GM06990 (cell line): ENCODE measurements at places on chromosomes 6 and 20.
A peak's percentile ranks its signal among the peaks of the same experiment; 100 is the strongest.

DNA sequence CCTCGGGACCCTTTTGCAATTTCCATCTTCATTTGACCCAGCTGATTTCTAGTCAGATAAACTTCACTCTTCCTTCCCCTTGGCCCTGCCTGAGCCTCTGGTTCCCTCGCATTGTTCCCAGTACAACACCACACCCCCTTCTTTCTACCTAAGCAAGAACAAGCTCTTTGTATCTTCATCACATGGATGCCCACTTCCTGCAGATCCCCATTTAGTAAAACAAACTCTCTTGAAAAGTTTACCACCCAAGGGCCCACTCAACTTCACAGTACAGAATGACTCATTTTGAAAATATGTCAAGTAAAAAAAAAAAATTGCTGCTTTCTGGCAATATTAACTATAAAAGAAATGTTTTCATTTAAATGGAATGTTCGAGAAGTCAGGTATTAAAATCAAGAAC, 5.2 kb downstream of the FAXC start:
- no peak for DNase-seq

GRCh38 chr6:92667843-92668242, 751.5 kb downstream of the EPHA7 start:
- no peak for DNase-seq

GRCh38 chr6:150711584-150712504, 112.2 kb downstream of the PLEKHG1 start:
- no peak for DNase-seq

GRCh38 chr6:119676230-119676629, 326.7 kb upstream of the MAN1A1 start:
- DNase-seq = no peak

- no peak for DNase-seq
Observed at GRCh38 chr6:10970731-10971130, 73.4 kb downstream of the ELOVL2 start.

DNA sequence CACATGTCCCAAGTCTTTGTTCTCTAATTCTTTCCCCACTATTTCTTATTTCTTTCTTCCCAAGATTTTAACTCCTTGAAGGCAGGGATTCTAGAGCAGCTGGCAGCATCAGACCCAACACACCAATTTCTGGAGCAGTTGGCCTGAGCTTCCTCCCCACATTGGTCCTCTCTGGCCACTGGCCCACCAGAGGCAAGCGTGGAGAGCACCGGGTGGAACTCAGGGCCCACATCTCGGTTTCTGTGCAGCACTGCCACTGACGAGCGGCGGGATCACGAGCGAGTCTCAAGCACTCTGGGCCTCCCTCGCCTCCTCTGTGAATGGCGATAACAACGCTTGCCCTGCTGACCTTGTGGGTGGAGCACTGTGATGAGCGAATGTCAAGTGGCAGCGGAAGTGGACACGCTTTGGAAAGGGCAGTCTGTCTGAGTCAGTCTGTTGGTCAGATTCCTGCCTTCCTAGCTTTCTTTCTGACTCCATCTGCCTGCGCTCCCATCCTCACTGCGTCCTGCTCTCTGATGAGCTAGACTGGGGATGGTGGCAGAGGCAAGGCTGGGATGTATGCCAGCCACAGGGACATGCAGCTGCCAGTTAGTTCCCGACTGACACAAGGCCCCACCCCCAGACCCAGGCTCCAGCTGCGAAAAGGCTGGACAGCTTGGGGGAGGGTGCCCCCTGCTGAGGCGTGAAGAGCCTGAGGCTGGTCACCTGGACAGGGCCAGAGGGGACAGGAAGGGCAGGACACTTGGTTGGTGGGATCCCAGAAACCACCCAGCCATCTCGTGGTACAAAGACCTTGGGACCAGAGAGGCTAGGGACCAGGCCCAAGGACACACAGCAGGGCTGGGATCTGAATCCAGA, 4.5 kb upstream of the SPDEF start:
- DNase-seq = no peak

- DNase-seq = no peak
Observed at GRCh38 chr6:108748959-108749358, 99.3 kb upstream of the ARMC2 start.

DNA sequence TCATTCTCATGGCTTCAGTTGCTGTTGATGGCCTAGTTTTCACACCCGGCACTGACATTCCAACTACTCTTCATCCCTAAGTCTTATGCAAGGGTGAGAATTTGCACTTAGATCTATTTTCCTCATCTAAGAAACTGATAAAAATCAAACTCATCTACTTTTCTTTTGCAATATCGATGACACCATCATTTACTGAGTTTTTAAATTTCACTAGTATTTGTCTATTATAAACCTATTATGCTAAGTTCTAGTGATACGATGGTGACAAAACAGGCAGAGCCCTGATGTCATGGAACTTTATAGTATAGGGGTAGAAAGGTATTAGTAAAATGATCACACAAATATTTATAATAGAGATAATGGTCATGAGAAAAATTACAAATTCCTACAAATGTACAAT, 167.9 kb upstream of the CITED2 start:
- no peak for DNase-seq

DNA sequence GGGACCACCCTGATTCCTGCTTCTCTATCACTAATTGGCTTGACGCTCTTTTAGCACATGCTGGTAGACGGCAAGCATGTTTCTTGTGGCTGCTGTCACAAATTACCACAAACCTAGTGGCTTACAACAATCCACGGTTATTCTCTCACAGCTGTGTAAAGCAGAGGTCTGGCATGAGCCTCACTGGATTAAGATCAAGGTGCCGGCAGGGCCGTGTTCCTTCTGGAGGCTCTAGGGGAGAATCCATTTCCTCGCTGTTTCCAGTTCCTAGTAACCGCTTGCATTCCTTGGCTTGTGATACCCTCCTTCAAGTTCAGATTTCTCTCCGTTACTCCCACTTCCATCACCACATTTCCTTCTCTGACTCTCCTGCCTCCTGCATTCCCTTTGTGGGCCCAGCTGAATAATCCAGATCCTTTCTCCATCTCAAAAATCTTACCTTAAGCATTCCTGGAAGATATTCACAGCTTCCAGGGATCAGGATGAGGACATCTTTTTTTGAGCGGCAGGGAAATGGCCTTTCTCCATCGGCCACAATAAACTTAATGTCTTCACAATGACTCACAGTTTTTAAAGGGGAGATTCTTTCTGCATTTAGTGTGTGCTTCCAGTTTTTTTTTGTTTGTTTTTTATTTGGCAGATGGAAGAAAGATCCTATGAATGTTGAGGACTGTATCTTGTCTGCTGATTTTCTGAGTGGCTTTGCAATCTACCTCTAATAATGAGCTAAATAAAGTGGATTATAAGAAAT, 39.9 kb downstream of the BMP6 start:
- DNase-seq = no peak

GRCh38 chr6:121694389-121694788, 258.9 kb downstream of the GJA1 start:
- no peak for DNase-seq

GRCh38 chr20:24148372-24148771, 159.8 kb upstream of the GGTLC1 start:
- peak; percentile 22 for DNase-seq

GRCh38 chr6:112027942-112028674, 25.8 kb upstream of the CCN6 start:
- peak; percentile 8 for DNase-seq

- DNase-seq = no peak
Observed at GRCh38 chr20:41170386-41171105, 33.2 kb downstream of the PLCG1 start.

GRCh38 chr6:142184307-142184706, 37.2 kb downstream of the VTA1 start:
- no peak for DNase-seq

GRCh38 chr6:40456390-40457013, 130.7 kb downstream of the LRFN2 start:
- DNase-seq = no peak
